Endothelial cell (in vitro differentiated cells): ENCODE measurements at places on chromosomes 2 and 18.

DNA sequence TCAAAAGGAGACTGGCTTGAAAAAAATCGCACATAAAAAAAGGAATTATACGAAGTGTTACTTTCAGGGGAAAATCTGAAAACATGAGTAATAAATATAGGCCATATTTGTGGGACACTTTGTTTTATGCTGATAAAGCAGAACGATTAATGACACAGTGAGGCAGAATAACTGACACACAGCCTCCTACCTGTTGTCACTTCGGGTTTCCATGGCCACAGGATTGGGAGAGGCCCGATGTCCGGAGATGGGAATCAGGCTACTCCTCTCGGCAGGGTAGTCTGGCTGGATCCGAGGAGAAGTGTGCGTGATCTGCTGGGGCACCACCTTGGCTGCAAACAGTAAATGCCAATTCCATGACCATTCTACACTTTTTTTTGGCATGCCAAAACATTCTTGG lies 31.7 kb downstream of the SAP130 start:
- DNase-seq, result no peak

DNA sequence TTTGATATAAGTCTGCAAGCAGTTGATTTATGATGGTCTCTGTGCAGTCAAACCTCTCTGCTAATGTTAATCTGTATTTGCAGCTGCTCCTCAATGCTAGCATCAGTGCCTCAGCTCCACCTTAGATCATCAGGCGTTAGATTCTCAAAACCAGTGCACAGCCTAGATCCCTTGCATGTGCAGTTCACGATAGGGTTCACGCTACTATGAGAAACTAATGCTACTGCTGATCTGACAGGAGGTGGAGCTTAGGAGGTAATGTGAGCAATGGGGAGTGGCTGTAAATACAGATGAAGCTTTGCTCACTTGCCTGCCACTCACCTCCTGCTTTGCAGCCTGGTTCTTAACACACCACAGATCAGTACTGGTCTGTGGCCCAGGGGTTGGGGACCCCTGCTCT lies 18.4 kb downstream of the RBKS start:
- no peak for DNase-seq

- DNase-seq, result no peak
Observed at GRCh38 chr2:36672199-36672598, 24.3 kb upstream of the VIT start.

DNA sequence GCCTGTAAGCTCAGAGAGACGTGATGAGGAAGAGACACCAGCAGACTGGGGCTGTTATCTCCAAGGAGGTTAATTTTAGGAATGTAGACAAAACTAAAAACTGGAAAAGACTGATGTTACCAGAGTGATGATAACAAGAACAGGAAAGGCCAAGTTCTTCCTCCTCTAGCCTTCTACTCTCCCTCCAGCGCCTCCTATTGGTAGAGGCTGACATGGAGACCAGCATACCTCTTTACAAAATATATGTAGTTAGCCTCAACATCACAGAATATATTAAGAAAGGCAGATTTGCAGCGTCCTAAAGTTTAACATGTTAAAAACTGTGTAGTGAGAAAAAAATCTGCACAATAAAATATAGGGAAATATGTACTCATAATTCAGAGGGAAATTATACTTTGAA lies 66.0 kb downstream of the TCF4 start:
- DNase-seq, result peak; percentile 59

GRCh38 chr2:23532391-23533337 lies 147.7 kb downstream of the KLHL29 start:
- no peak for DNase-seq

- DNase-seq, result no peak
Observed at GRCh38 chr2:240956171-240956934, 42.1 kb upstream of the SNED1 start.

- DNase-seq, result no peak
Observed at GRCh38 chr18:57334383-57334782, 18.0 kb upstream of the ST8SIA3 start.
